ENCODE measurements at places on chromosomes 4 and X.

DNA sequence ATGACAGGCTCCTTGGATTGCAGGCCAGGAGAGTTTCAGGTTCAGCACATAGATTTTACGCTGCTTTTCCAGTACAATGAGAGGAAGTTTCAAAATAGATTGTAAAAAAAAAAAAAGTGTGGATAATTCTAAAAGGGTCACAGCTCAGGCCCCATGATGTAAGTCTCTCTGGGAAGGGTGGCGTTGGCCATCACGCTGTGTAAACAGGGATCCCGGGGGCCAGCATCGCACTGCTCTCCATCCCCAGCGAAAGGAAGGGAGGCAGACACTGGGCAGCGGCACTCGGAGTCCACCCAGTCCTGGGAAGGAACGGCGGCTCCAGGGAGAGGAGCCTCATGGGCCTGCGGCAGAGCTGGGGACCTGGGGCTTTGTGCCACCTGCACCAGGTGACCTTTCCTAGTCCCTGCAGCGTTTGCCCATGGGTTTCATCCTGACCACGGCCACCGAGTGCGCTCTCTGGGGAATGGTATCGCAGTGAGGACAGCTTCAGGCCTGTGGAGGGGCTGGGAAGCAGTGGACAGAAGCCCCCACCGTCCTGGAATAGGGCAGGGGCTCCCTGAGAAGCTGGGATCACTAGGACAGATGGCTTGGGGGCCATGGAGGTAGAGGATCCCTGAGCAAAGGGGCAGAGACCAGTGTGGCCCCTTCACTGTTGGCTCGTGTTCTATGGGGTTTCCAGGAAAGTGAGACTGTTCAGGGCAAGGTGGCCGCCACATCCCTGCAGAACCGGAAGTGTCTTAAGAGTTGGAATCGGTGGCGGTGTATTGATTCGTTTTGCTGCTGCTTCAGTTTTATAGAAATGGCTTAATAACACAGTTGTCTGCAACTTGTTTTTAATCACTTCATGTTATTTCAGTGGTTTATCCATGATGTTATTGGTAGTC is 38.9 kb downstream of the RGS12 start:
- no peak for DNase-seq

DNA sequence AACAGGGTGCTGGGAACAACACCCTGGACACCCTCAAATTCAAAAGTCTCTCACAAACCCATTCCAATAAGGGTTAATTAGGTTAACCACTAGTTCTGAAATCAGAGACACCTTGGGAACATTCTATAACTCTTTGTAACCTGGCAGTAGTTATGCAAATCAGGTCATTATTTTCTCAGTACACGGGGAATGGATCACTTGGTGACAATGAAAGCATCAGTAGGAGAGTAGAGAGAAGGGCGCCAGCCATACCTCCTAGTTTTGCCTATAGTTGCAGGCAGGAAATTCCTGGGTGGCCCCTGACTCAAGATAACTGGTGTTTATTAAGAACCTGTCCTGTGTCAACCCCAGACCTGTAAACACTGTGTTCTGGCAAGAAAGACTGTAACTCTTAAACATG is 2.5 kb downstream of the CCDC110 start:
- no peak for DNase-seq

DNA sequence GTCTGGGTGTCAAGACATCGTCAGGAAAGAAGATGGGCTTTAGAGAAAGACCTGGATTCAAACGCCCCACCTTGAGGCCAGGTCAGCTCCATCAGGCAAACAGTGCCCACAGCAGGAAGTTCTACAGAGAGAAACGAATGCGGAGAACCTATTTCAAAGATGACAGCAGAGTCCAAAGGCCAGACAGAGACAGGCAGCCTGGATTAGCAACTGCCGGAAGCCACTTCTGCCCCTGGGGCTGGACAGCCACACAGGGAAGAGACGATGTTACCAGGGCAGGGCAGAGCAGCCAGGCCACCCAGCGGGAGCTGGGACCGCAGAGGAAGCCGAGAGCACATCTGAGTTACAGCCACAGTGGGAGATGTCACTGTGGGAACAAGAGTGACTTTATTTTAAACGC is 1.2 kb downstream of the C4orf50 start:
- DNase-seq, result no peak

- DNase-seq, result no peak
Measured at GRCh38 chrX:30111431-30111830, 103.9 kb upstream of the MAGEB2 start.

DNA sequence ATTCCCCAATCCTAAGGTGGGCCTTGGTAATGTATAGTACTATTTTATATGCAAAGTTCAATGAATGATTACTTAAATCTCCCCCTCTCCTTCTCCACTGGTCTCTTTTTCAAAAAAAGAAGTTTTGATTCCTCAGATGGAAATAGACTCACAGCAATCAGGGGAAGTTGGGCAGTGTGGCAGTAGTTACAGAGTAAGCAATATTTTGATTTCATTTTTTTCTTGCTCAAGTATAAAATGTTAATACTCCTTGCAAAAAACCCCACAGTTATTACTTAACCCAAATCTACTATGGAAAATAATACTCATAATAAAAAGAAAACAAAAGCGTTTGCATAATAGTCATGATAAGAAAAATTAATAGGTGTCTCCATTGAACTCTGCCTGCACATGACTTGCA is 56.9 kb upstream of the CXCL8 start:
- DNase-seq, result no peak

DNA sequence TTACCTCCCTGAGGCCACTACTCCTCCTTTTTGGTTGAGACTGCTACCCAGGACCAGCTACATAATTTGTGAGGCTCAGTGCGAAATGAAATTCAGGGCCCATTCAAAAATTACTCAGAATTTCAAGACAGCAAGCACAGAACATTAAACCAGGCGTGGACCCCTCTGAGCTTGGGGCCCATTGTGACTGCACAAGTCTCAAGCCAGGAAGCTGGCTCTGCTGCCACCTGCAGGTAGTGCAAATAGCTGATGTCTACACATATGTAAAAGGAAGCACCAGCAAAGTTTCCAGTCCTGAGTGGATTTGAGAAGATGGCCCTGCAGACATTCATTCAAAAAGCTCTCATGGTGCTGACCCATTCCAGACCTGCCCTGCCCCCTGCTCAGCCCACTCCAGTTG is 213.4 kb upstream of the LNX1 start:
- DNase-seq, result no peak

DNA sequence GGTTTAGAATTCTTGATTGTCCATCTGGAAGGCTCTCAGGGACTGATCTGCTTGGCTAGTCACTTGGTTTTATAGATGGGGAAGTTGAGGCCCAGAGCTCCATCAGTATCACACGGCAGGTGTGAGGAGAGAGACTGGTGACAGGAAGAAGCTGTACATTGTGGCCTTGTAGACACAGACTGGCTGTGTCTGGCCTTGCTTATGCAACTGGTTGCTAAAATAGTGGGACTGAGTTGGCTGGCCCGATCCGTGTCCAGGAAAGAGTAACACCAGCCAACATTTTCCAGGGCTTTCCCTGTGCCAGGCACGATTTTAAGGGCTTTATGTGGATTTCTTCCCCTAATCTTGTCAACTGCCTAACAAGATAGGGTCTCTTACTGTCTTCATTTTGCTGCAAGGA is 2.8 kb downstream of the TBC1D14 start:
- DNase-seq, result no peak

- no peak for DNase-seq
Measured at GRCh38 chr4:186617921-186618320, 62.6 kb upstream of the MTNR1A start.

DNA sequence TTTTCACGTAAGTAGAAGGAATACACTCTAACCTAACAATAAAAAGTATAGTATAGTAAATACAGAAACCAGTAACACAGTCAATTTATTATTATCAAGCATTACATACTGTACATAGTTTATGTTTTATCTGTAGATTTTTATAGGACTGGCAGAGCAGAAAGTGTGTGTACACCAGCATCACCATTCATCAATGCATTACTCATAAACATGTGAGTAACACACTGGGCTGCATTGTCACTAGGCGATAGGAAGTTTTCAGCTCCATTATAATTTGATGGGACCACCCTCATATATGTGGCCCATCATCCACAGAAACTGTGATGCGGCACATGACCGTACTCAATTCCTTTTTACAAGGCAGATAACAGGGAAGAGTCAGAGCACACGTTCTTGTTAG is 137.8 kb upstream of the RBPJ start:
- DNase-seq, result no peak

DNA sequence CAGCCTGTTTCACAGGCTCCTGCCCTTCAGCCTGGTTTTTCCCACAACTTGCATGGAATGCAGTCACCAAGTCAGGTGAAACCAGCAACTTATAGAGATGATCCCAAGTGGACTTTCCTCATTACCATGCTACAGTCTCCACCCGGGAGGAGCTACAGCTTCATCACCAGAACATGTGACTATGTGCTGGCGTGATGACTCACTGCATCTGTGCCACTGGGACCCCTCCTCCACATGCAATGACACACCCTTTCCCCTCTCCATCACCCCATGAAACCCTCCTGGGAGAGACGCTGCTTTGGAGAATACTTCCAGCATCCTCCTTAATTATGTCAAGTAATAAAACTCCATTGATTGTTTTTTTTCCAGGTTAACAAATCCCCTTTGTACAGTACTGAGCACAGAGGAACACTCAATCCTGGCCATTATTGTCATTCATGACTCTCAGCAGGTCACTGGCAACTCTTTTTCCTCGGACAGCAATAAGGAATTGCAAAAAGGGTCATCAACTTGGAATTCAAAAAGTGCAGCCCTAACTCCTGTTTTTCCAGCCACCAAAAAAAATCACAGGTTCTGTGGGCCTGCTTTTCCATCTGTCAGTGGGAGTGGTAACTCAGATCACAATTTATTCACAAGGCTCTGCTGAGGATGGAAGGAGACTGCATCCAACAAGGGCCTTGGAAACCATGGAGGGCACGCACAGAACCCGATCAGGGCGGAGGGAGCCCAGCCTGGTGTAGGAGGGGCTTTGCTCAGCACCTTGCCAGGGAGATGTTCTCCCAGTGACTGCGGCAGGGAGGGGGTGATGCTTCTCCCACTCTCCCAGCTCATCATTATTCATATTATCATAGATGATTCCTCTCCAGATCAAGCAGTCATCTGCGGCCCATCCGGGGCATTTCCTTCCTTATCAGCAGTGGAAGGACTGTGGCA is 17.4 kb downstream of the QDPR start:
- DNase-seq, result no peak

- DNase-seq, result no peak
Measured at GRCh38 chr4:123163501-123163900, 233.1 kb upstream of the SPRY1 start.

- no peak for DNase-seq
Measured at GRCh38 chr4:57926311-57926710, 816.1 kb upstream of the IGFBP7 start.

GRCh38 chr4:38639242-38639641 is 24.8 kb upstream of the KLF3 start:
- DNase-seq, result no peak

GRCh38 chr4:148487181-148487580 is 45.0 kb upstream of the NR3C2 start:
- no peak for DNase-seq

DNA sequence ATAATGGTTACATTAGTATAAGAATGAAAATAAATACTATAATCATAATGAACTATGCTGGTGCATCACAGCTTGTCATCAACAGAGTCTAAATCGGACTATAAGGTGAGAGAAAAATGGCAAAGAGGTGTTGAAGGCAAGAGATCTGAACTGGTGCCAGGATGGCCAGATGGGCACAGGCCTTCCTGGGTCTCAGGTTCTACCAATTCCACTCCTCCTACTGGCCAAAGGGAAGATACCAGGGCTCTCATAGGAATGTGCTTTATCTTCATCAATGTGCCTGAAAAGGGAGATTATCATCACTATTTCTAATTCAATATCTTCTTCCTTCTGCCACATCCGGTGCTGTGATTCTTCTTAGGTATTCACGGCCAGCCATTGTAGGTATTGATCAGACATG is 107.6 kb downstream of the GASK1B start:
- DNase-seq, result no peak

DNA sequence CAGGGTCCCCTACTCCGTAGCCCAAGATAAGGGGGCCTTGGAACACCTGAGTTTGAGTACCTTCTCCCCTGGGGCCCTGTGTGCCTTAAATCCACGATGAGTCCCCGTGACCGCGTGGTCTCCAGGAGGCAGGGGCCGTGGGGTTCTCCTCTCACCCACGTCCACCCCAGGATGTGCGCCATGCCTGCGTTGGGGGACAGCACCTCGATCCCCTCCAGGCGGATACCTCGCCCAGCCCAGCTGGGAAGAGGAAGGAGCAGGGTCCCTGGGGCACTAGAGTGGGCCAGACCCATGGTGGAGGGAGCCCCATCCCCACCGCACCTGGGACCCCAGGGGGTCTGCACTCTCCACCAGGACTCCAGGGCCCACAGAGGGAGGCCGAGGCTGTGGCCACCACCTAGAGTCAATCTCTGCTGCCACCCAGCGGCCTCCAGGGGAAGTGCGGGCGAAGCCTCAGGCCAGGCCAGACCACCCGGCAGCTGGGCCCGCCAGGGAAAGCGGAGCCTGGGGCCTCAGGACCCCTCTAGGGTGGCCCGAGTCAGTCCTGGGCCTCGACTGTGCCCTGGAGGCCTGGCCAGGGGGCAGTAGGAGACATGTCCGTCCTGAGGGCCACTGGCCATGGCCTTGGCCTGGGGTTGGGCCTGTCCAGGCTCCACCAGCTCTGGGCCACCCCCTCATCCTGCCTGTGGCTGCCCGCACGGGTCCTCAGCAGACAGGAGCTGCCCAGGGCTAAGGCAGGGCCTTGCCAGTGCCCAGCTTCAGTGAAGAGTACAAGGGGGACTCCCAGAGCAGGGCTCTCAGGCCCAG is 55.0 kb downstream of the FAM53A start:
- DNase-seq, result no peak

- no peak for DNase-seq
Measured at GRCh38 chr4:178480105-178480504, 1037.9 kb upstream of the AGA start.

- DNase-seq, result no peak
Measured at GRCh38 chrX:140317462-140317861, 187.4 kb downstream of the SOX3 start.

GRCh38 chr4:38672074-38672396 is 8.0 kb downstream of the KLF3 start:
- DNase-seq, result no peak

DNA sequence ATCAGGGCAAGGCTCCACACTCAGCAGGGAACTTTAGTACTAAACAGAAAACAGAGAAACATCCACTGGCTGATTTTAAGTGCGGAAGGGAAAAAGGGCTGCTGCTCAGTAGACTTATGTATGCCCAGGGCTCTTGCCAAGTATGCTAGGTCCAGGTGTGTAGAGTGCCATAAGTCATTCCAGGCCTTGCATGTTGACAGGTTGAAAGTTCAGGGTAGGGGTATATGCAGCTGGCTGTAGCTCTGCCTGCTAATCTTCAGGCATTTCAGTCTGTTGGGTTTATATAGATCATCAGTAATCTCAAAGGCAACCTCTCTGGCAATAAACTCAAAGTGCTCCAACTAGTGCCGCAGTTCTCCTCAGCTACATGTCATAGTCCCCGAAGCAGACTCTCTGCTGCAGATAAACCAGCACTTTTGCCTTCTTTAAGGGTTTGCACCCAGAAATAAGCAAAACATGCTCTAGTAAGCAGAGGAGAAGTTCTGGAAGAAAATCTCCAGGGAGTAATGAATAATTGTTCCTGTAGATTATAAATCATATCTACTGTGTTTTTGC is 134.9 kb upstream of the GRIA3 start:
- no peak for DNase-seq

All from activated gamma-delta T cell (primary cell).